ENCODE measurements at places on chromosomes 3 and 15. TPM values are rescaled to one million over a fixed set of nuclear protein-coding genes. Genes with fewer than 3 reads are reported as not detected.

The SETD2 gene
- 34.3 TPM for total RNA-seq

The SLC25A38 gene
- 15.1 TPM for total RNA-seq

The TRAIP gene
- 1.2 TPM for total RNA-seq

The APBA2 gene
- total RNA-seq, result 40.9 TPM

The ASB14 gene
- not detected for total RNA-seq

The TMC3 gene
- not detected for total RNA-seq

The TTLL13 gene
- total RNA-seq, result not detected

The FAH gene
- 3.8 TPM for total RNA-seq

The FGF12 gene
- total RNA-seq, result 1.4 TPM

The NEK10 gene
- total RNA-seq, result 0.65 TPM

The CCDC191 gene
- total RNA-seq, result 1.3 TPM

The ATP13A4 gene
- total RNA-seq, result 0.09 TPM

The HRH1 gene
- total RNA-seq, result 3.7 TPM

The RTP3 gene
- total RNA-seq, result not detected

The SPESP1 gene
- total RNA-seq, result 2.6 TPM

The CCDC54 gene
- total RNA-seq, result not detected

The ARL14 gene
- total RNA-seq, result not detected

The IGDCC3 gene
- total RNA-seq, result 0.09 TPM

The SOX2 gene
- not detected for total RNA-seq

The BNC1 gene
- total RNA-seq, result 2.8 TPM

The PRRT3 gene
- 0.52 TPM for total RNA-seq

The SENP8 gene
- total RNA-seq, result 1.2 TPM

The SI gene
- total RNA-seq, result not detected

The GOLGA8T gene
- total RNA-seq, result not detected

The TM6SF1 gene
- total RNA-seq, result 19.7 TPM

The DAPK2 gene
- 4.7 TPM for total RNA-seq

The GP5 gene
- 0.22 TPM for total RNA-seq

The NAALADL2 gene
- total RNA-seq, result 0.52 TPM

The CCR4 gene
- not detected for total RNA-seq

The FOXL2 gene
- total RNA-seq, result under 0.01 TPM

The EPHB3 gene
- total RNA-seq, result 0.09 TPM

The ACTL6A gene
- 51.8 TPM for total RNA-seq

The DISP2 gene
- total RNA-seq, result under 0.01 TPM

The GNAT1 gene
- not detected for total RNA-seq

The GASK1A gene
- total RNA-seq, result 0.09 TPM

The RASGRF1 gene
- 0.98 TPM for total RNA-seq

The TIPIN gene
- 4.3 TPM for total RNA-seq

The WDR93 gene
- total RNA-seq, result not detected

The KIF23 gene
- total RNA-seq, result 5.3 TPM

The TMEM108 gene
- not detected for total RNA-seq

The DOCK3 gene
- total RNA-seq, result under 0.01 TPM
